ENCODE measurements at places on chromosomes 11 and 22. TPM values are rescaled to one million over a fixed set of nuclear protein-coding genes. Genes with fewer than 3 reads are reported as not detected.

OR52I2 gene
- total RNA-seq = not detected

DNA sequence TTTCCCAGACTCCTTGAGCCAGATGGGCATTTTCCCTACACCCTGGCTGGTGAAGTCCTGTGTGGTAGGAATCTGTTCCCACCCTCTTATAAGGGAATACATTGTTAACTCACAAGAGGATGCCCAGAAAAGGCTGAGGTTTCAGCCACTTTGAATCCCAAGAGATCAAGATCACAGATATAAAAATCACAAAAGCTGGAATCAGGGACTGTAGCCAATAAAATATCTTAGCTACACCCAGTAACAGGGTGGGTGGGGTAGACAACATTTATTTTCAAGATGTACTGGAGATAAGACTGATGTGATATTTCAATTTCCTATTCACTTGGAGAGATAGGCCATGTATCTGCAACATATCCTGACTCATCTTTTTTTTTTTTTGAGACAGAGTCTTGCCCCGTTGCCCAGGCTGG, 50.3 kb downstream of the COPB1 start:
- DNase-seq = no peak

- no peak for DNase-seq
Measured at GRCh38 chr11:33411751-33412150, 154.6 kb downstream of the HIPK3 start.

APOBEC3H gene
- 54.3 TPM for total RNA-seq

DDI1 gene
- total RNA-seq = not detected

DNA sequence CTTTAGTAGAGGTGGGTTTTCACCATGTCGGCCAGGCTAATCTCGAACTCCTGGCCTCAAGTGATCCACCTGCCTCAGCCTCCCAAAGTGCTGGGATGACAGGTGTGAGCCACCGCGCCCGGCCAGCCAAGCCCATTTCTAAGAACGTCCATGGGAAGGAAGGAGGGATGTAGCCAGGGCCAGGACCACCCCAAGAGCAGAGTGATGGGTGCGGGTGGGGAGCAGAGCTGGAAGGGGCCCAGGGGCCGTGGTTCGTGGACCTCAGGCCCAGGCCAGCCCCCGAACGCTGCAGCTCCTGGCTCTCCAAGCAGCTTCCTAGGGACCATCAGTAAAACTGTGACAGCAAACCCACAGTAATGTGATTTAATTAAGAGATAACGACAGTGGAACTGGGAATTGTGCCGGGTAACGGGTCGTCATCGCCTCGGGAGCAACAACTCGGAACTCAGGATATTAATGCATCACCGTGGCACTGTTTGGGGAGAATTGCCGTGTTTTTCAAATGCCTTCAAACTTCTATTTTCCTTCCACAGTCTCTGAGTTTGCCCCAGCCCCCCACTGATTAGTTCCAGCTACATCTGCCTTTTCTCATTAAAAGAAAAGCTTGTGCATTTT, 74.3 kb downstream of the BRD1 start:
- no peak for DNase-seq

GAS2 gene
- total RNA-seq = 1.3 TPM

DNA sequence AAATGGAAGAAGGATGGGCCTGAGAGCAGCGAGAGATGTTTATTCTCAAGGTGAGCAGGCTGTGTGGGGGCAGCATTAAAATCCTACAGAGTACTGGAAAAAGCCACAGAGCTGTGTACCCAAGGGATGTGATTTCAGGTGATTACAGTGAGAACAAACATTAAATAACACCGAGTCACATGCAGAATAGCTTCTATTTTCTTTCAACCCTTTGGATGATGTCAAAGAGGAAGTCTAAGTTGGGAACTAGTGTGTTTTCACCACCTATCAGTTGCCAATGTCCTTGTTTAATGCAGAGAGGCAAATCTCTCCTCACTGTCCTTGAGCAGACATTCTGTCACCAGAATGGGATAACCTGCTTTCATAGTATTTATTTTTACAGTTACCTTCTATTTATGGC, 379.6 kb upstream of the NARS2 start:
- DNase-seq = no peak

DNA sequence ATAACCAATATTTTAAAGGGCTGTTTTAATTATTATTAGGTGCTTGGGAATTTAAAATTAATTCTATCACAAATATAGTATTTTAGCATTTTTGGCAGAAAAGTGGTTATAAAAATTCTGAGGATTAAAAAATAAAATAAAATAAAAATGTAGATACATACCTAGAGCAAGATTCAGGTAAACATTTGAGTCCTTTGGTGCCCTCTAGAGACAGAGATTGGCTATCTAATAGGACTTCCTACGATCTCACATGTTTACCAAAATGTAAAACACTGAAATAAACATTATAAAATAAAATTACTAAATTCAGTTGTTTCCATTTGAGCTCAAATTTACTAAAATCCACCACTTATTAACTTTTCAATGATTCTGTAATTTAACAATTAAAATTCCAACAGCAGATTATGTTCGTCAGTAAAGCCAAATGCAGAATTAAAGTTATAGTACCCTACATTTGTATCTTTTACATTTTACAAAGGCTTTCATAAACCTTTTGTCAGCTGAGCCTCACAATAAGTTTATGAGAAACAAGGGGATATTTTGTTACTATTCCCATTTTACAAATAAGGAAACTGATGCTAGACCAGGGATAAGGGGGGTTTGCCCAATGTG, 27.7 kb downstream of the SLC36A4 start:
- DNase-seq = no peak

- DNase-seq = no peak
Measured at GRCh38 chr11:126102436-126102981, 39.8 kb upstream of the CDON start.

GRCh38 chr11:68127714-68128681, 6.8 kb upstream of the CHKA start:
- no peak for DNase-seq

SCN4B gene
- not detected for total RNA-seq

DNA sequence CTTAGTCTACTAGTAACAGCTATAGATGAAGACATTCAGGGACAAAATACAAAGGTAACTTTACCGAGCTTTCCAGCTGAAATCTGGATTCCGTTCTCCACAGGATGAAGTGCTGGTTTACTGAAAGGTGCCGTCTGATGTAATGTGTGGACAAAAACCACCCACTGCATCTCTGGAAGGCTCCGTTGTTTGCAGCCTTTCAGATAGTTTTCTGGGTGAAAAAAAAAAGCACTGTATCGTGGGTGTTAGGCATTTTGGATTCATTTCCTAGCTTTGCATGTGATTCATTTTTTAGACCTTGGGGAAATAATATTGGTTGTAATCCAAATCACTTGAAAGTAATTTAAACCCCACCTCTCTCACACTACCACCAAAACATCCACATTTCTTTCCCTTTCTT, 10.4 kb downstream of the JAM3 start:
- no peak for DNase-seq

DNA sequence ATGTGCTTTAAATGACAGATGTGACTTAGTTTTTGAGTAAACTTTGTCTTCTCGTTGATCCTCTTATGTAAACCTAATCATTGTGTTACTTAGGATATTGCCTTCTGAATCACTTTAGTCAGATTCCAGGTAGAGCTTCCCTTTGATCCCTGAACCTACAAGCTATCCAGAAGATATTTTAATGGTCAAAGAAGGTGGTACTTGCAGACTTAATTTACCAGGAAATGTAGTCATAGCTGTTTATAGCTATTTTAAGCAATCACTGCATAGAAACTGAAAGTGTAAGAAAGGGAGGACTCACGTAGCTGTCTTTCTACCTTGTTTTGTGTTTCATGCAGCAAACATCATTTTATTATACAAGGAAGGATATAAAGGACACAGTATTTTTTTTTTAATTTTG, 189.5 kb downstream of the DDX10 start:
- DNase-seq = no peak

DNA sequence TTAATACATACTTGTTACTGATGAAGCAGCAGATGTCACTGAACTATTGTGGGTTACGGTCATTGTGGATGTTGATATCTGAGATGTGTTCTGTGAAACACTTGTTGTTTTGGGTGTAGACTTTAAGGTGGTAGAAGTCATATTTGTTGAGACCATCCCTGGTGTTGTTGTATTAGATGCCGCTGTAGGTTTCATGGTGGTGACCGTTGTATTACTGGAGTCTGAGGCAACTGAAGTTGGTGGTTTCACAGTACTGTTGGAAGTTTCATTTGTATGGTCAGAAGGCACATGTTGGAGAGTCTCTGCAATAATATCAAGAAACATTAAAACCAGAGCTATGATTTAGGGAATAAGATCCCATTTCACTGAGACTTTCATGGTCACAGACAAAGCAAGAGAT, 50.7 kb downstream of the TMEM123 start:
- DNase-seq = no peak

- no peak for DNase-seq
Measured at GRCh38 chr22:21964234-21964633, 11.6 kb upstream of the PPM1F start.

Measured in activated CD4-positive, alpha-beta T cell treated with anti-CD3 and anti-CD28 coated beads, Interleukin-2, amount 10 ng/mL, durations not matched to agents 7 days and 5 days (primary cell).